A549 treated with RU486 at 1 μM for 4 hours (cell line): ENCODE measurements at places on chromosomes 1 and 21. TPM values are rescaled to one million over a fixed set of nuclear protein-coding genes. Genes with fewer than 3 reads are reported as not detected.

Gene AMY1B
- total RNA-seq = not detected in 5 replicates

Gene CNR2
- total RNA-seq = not detected in 5 replicates

Gene MACO1
- total RNA-seq = 8.2 to 11.7 TPM (median 9.6 TPM) in 5 replicates

Gene PKLR
- 0.03 TPM in 1 of 5 replicates, not detected in the others for total RNA-seq
